ENCODE measurements at places on chromosomes 6 and 20.

GRCh38 chr6:104548297-104548696 is 311.4 kb downstream of the HACE1 start:
- no peak for DNase-seq

DNA sequence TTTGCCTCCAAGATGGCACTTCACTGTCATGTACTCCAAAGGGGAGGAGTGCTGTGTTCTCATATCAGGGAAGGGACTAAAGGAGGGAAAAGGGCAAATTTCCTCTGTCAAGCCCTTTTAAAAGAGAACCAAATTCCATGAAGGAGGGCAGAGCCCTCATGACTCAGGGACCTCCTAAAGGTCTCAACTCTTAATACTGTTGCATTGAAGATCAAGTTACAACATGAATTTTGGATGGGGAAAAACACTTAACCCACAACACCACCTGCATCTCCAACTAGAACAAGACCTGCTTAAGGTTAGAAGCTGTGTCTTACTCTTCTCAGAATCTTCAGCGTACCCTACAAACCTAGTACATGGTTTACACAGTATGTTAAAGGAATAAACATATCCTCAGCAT is 23.7 kb upstream of the FBXO30 start:
- no peak for DNase-seq

DNA sequence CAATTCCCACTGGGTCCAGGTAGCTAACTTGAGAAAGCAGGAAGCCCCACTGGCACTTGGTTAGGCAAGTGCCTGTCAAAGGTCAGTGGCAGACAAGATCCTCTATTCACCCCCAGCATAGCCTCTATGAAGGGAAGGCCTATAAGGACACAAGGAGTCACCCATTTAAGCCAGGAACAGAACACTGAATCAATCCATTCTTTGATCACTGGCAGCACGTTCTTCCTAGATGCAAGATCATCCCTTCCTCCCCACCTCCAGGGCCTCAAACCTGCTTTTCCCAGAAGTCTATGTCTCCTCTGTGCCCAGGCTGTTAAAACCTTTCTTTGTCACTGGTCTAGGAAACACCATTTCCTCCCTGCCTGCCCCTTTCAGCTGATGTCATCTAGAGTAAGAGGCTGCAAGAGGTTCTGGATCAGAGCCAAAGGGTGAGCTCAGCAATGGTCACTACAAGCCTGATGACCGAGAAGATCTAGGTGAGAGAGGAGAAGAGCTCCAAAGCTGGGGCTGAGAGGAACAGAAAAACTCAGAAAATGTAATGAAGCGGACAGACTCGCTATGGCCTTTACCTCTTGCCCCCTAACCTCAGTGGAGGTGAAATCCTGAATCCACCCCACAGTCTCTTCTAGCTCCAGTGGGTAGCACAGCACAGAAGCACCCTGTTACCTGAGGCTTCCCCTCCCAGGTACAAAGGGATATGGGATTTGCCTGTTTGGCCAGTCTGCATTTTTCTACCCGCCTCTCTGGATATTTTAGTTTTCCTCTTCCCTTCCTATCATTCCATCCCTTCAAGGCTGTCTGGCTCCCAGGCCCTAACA is 1.8 kb downstream of the GTPBP2 start:
- no peak for DNase-seq

DNA sequence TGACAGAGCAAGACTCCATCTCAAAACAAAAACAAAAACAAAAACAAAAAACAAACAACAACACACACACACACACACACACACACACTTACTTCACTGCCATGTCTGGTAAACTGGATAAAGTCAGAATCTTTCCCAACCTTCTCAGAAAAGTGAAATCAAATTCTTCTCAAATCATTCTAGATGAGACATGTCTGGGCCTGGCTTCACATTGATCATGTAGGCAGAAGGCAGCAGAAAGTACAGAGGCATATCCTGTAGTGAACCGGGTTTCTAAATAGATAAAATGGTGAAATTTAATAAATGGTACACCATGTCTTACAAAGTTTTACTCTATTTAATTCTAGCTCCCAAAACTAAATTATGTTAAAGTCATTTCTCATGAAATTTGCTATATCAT is 14.9 kb upstream of the MRS2 start:
- DNase-seq, result no peak

DNA sequence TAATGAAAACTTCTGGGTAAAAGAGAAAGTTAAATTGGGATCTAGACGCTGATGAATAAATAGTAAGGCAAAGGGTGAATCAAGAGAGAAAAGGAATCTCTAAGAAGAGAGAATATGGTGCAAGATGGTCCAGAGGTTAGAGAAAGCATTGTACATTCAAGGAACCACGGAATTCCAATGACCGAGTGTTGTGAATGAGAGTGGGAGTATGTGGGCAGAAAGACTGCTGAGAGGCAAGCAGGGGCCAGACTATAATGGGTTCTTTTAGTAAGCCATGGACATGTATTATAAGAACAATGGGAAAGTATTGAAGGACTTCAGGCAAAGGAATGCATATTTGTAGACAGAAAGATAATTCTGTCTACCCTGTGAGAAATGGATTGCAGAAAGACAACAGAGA is 45.2 kb downstream of the SPTLC3 start:
- DNase-seq, result no peak

GRCh38 chr20:5703681-5704101 is 46.5 kb upstream of the SHLD1 start:
- DNase-seq, result no peak

GRCh38 chr6:86193821-86194220 is 551.1 kb upstream of the SYNCRIP start:
- DNase-seq, result no peak

DNA sequence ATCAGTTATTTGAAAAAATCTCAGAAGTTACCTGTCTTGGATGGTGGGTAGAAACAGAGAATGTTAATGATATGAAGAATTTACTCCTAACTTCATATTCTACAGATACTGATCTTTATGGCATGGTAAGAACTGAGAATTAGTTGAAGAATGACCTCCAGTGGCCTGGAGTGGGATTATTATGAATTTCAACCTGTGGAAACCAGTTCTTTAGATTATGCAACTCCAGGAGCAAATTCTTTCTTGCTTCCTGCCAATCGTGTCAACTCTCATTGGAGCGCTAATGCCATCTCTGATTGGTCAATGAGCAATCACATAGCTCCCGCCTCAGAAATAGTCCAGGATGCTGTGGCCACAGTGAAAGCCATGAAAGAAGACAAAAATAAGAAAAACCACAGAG is 40.6 kb downstream of the LYRM2 start:
- DNase-seq, result no peak

GRCh38 chr6:55827818-55828522 is 47.4 kb downstream of the BMP5 start:
- no peak for DNase-seq

GRCh38 chr6:124694139-124694705 is 268.0 kb upstream of the RNF217 start:
- no peak for DNase-seq

DNA sequence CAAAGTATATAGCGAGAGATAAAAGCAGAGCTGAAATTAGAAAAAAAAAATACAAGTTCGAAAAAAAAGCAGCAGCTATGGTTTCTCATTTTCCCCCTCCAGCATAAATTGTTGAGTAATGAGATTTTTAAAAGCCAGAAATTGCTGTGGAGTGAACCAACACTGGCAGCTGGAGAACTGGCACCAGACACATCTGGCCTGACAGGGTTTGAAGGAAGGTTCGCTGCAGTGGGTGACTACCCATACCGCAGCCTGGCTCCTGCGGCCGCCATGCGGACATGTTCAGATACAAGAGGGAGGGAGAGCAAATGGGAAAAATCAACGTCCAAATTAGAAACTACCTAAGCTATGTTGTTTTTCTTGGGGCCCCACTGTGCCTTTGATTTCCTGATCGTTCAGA is 3.3 kb downstream of the APCDD1L start:
- DNase-seq, result no peak

- DNase-seq, result no peak
Measured at GRCh38 chr6:69719602-69720193, 77.1 kb downstream of the LMBRD1 start.

GRCh38 chr20:5033566-5033965 is 32.3 kb upstream of the SLC23A2 start:
- DNase-seq, result no peak

- DNase-seq, result no peak
Measured at GRCh38 chr6:11085758-11086435, 7.7 kb upstream of the SMIM13 start.

DNA sequence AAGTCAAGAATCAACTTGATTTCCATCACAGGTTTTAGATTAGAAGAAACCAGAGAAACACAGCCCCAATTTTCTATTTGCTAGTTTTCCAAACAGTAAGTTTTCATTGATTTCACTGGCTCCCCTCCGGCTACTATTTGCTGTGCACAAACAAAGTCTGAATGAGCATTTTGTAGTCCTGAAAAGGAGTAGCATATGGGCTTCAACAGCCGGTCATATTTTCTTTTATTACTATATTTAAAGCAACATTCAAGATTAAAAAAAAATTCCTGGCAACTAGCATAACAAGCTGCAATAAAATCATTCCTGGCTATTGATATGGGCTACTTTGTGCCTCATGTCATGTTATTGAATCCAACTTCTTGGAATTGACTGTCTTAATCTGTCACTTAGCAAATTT is 48.3 kb downstream of the CARMIL1 start:
- no peak for DNase-seq

GRCh38 chr6:156851454-156851921 is 74.3 kb downstream of the ARID1B start:
- no peak for DNase-seq

GRCh38 chr6:24219670-24220069 is 93.7 kb downstream of the NRSN1 start:
- DNase-seq, result no peak

DNA sequence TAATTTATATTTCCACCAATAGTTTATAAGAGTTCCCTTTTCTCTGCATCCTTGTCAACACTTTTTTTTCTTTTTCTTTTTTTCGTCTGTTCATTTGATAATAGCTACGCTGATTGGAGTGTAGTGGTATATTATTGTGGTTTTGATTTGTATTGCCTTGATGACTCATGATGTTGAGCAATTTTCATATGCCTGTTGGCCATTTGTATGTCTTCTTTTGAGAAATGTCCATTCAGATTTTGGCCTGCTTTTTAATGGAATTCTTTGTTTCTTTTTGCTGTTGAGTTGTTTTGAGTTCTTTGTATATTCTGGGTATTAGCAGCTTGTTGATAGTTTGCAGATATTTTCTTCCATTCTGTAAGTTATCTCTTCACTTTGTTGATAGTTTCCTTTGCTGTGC is 773.4 kb downstream of the KIF16B start:
- no peak for DNase-seq

- no peak for DNase-seq
Measured at GRCh38 chr6:169701311-169701953, 397 bp downstream of the WDR27 start.

- DNase-seq, result no peak
Measured at GRCh38 chr6:57173886-57174510, 1.9 kb downstream of the BAG2 start.

DNA sequence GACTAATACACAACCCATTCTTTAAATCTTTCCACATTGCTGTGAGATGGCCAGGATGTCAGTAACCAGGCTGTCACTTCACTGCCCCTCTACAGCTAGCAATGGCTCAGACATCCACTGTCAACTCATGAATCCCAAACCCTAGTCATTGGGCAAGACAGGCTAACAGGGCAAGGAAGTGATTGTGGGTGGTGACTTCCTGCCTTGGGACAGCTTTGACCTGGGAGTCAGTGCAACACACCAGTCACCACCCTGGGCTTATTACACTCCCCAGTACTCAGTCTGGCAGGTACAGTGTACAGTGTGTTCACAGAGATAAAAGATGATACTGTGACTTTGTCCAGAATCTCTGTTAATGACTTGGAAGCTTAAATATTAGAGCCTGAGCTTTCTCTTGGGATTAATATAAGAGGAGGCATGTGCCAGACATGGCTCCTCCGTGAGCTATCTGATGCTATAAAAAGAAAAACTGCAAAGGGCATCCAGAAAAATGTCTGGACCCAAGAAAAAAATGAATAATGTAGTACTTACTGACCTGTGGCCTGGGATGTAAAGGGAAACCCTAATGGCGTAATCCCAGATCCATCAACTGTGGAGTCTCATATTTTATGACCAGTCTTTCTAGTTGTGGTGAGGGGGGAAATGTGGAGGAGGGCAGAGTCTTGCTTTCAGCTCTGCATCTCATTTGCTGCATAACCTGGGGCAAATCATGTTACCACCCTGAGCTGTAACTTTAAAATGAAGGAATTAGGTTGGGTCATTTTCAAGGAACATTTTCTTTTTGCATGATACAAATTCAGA is 244.4 kb downstream of the SLC24A3 start:
- DNase-seq, result no peak

- no peak for DNase-seq
Measured at GRCh38 chr6:126540161-126540560, 200.2 kb downstream of the CENPW start.

DNA sequence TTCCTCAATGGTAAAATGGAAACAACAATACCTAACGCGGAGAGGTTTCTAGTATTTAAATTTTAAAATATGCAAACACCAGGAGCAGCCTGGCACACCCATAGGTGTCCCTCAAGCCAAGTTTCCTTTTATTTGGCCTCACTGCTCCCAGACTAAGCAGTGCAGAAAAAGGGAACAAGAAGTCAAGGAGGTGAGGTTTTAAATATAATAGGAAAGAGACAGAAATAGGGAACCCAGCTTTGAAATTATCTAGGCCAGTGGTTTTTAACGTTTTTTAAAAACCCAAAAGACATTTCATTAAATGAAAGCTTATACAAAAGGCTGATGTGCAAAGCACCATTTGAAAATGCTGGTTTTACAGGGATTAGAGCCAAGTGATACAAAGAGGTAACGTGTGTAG is 109.6 kb downstream of the SLC22A3 start:
- DNase-seq, result no peak

DNA sequence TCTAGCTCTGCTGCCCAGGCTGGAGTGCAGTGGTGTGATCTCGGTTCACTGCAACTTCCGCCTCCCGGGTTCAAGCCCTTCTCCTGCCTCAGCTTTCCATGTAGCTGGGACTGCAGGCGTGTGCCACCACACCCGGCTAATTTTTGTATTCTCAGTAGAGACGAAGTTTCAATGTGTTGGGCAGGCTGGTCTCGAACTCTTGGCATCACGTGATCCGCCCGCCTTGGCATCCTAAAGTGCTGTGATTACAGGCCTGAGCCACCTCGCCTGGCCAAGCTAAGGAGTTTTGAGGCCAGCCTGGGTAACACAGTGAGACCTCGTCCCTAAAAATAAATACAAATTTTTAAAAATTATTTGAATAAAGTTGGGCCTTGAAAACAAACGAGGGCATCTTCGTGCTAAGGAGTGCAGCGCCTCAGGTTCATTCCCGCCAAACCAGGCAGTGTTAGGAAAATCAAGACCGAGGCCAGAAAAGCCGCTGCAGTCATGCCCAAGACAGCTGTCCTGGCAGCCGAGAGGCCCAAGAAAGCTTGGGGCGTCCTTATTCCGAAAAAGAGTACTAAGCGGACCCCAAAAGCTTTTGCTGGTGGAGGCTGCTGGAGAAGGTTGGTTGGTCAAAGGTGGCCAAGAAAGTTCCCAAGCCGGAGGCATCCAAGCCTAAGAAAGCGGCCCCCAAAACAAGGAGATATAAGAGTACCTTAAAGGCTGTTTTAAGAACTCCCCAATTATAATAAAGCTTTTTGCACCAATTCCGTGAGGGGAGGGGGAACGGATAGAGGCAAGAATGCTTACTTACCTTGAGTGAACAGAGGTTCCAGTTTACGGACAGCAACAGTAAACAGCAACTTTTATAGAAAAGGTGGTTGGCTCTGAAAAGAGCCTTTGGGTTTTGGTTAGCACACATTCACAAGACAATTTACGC is 109.0 kb downstream of the HFE start:
- DNase-seq, result no peak

- no peak for DNase-seq
Measured at GRCh38 chr20:18728870-18729224, 84.7 kb upstream of the SCP2D1 start.

GRCh38 chr6:19413323-19413722 is 423.8 kb upstream of the ID4 start:
- DNase-seq, result no peak

GRCh38 chr6:92114797-92115196 is 1304.6 kb downstream of the EPHA7 start:
- DNase-seq, result no peak
